ENCODE measurements at places on chromosomes 4 and X. TPM values are rescaled to one million over a fixed set of nuclear protein-coding genes. Genes with fewer than 3 reads are reported as not detected.

HERC3 gene
- 13.1 TPM for total RNA-seq

RNF175 gene
- 0.37 TPM for total RNA-seq

CDKL2 gene
- total RNA-seq = 0.14 TPM

ENAM gene
- total RNA-seq = not detected

RTL5 gene
- 0.47 TPM for total RNA-seq

DNA sequence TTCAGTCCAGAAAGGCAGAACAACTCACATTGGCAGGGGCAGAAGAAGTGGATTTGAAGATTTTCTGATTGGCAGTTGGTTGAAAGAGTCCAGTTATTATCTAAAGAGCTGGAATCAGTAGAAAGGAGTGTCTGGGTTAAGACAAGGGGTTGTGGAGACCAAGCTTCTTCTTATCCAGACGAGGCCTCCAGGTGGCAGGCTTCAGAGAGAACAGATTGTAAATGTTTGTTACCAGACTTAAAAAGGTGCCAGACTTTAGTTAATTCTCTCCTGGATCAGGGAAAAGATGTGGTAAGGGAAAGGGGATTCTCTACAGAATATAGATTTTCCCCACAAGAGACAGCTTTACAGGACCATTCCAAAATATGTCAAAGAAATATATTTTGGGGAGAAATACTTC lies 36.7 kb upstream of the TLR3 start:
- peak; percentile 37 for DNase-seq

GRCh38 chrX:10166731-10167151 lies 10.0 kb downstream of the CLCN4 start:
- DNase-seq = no peak

- DNase-seq = peak; percentile 65
These were observed at the start of gene LIMCH1 for GRCh38 chr4:41538017-41538733. LIMCH1 (plus strand) TSS chr4:41538157; CDS start chr4:41605996, 67,839 bp downstream.

Data from dermis blood vessel endothelial cell (primary cell).